ENCODE measurements at places on chromosomes 11 and 22.

DNA sequence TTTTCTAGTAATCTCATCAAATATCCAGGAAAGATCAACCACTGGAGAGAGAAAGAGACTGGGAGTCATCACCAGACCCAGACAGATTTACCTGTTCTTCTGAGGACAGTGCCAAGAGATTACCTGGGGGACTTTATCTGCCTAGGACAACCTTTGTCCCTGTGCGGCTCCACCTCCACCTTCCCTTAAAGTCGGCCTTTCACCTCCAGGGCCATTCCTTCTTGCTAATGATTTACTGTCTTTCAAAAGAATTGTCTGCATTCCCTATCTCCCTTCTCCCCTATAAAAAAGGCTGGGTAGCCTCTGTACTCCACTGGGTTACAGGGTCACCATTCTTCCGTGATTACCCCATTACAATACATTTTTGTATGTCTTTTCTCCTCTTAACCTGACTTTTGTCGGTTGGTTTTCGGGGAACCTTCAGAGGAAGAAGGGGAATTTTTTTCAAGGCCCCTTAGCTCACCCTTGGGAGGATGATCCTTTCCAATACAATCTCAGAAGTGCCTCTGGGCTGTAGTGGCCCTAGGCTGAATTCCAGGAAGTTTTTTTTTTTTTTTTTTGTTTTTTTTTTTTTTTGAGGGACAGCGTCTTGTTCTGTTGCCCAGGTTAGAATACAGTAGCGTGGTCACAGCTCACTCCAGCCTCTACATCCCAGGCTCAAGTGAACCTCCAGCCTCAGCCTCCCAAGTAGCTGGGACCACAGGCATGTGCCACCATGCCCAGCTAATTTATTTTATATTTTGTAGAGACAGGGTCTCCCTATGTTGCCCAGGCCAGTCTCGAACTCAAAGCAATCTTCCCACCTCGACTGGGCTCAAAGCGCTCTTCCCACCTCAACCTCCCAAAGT is 1.5 kb upstream of the HMOX1 start:
- no peak for DNase-seq

GRCh38 chr11:121253951-121254350 is 38.6 kb upstream of the SC5D start:
- no peak for DNase-seq

- no peak for DNase-seq
These were observed 90.5 kb downstream of the MYEOV start for GRCh38 chr11:69384251-69385143.

- no peak for DNase-seq
These were observed 337 bp downstream of the OR52B6 start for GRCh38 chr11:5581014-5581413.

DNA sequence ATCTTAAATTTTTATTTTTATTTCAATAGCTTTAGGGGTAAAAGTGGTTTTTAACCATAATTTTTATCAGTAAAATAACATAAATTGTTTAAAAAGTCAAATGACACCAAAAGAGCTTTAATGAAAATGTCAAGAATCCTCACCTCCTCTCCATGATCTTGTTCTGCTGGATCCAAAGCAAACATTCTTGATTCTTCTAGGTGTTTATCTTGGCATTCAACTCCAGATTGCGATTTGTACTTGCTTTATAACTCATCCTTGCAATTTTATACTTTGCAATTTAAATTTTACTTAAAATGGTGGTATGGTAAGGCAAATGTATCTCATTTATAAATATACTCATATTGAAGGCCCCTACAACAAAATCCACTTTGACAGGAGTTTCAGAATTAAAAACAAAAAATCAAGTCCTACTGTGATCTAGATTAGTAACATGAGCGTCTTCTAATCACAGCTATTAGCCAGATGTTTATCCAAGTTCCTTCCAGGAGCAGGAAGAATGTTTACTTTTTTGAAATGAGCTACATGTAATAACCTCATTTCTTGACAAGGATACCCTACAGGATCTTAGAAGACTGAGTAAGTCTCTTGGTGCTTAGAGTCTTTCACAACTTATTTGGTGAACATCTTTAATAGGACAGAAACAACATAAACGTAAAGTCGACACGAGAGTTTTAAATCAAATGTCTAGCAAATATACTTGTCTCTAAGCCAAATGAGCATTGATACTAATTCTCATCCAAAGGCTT is 72.4 kb upstream of the CARD18 start:
- DNase-seq, result no peak

- DNase-seq, result no peak
These were observed 5.9 kb upstream of the OSBPL5 start for GRCh38 chr11:3170756-3171650.

DNA sequence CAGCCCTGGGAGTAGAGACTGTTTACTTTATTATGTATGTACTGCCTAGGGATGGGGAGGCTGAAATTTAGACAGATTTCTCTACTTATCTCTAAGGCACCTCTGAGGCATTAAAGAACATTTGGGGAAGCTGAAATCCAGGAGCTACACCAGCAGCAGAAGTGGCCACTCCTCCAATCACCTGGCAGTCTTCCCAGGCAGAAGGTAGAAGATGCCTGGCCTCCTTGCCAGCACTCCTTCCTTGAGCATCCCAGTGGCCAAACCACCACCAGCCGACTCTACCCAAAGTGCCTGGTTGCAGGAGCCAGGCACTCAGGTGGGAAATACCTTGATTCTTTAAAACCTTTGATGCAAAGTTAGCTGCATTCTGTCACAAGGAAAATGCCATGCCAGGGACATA is 1.9 kb upstream of the FAT3 start:
- no peak for DNase-seq

DNA sequence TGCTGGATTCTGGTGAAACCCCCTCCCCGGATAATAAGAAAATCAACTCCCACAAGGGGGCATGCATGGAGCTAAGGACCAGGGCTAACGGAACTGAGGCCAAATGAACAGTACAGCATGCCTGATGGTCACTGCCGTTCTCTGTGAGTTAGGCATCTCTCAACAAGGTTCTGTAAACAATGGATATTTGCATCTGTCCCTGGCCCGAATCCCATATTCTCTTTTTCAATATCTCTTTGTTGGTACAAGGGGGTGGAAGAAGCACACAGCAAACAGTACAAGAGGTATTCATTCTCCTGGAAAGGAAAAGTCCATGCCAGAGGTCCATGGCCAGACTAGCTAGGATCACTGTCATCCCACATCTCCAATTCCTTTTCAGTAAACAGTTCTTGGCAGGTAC is 32.2 kb upstream of the APOA1 start:
- DNase-seq, result no peak
